ENCODE measurements at places on chromosomes 5 and 9. TPM values are rescaled to one million over a fixed set of nuclear protein-coding genes. Genes with fewer than 3 reads are reported as not detected.

Gene CFAP90
- not detected for total RNA-seq

Gene PCDHB2
- under 0.01 TPM for total RNA-seq

Gene KIAA0825
- 7.3 TPM for total RNA-seq

Gene DOLPP1
- total RNA-seq: 10.3 TPM

Gene FOXI1
- not detected for total RNA-seq

Gene AQP7
- total RNA-seq: not detected

Gene TSSK1B
- total RNA-seq: not detected

Gene GZMA
- total RNA-seq: not detected

Gene RNF38
- total RNA-seq: 14.8 TPM

Gene ANKRD34B
- total RNA-seq: not detected

Gene SAXO1
- under 0.01 TPM for total RNA-seq

Gene INSL6
- not detected for total RNA-seq

Gene NMRK1
- 22.5 TPM for total RNA-seq

Gene ZNF883
- total RNA-seq: 0.31 TPM

Gene CXXC5
- total RNA-seq: 39.6 TPM

Gene DELE1
- 37.9 TPM for total RNA-seq

Gene GBGT1
- total RNA-seq: 4.8 TPM

Gene REEP2
- total RNA-seq: 11.3 TPM

Gene LECT2
- not detected for total RNA-seq

Gene NUTM2F
- total RNA-seq: not detected

Gene FRMPD1
- not detected for total RNA-seq

Gene SPATA9
- total RNA-seq: not detected

Gene LIX1
- not detected for total RNA-seq

Gene DCP2
- 26.9 TPM for total RNA-seq

Gene NXNL2
- total RNA-seq: not detected

Gene IFNE
- total RNA-seq: not detected

Gene TAF11L5
- not detected for total RNA-seq

Gene GABRG2
- not detected for total RNA-seq

Gene LHX6
- not detected for total RNA-seq

Gene TERT
- not detected for total RNA-seq

Gene PROB1
- 0.46 TPM for total RNA-seq

Gene ANKRD18A
- under 0.01 TPM for total RNA-seq

Gene MTX3
- 19.6 TPM for total RNA-seq

Gene ROPN1L
- total RNA-seq: 0.67 TPM

Gene PCA3
- 0.34 TPM for total RNA-seq

Gene STKLD1
- total RNA-seq: 4.7 TPM

Gene TMCO6
- 13.4 TPM for total RNA-seq

Gene CD274
- 4.5 TPM for total RNA-seq

Gene NME5
- 9.1 TPM for total RNA-seq

Gene CCNI2
- total RNA-seq: not detected

Gene SHISAL2B
- total RNA-seq: not detected

Gene CLPTM1L
- 268 TPM for total RNA-seq

Gene TUSC1
- total RNA-seq: 14.5 TPM

Gene IFNA21
- not detected for total RNA-seq

Gene FAM169A
- total RNA-seq: 0.46 TPM

Gene POLR1E
- 13.8 TPM for total RNA-seq

Gene ENG
- 14.2 TPM for total RNA-seq

Gene SPATA31A6
- total RNA-seq: not detected

Gene GNA14
- under 0.01 TPM for total RNA-seq

Data from melanocyte of skin (primary cell).